Pulmonary artery endothelial cell (primary cell): ENCODE measurements at places on chromosomes 5 and 9. TPM values are rescaled to one million over a fixed set of nuclear protein-coding genes. Genes with fewer than 3 reads are reported as not detected.

Gene PRRX2
- total RNA-seq = not detected in 2 replicates

Gene C5orf24
- total RNA-seq = 55.1 and 59.4 TPM in 2 replicates

Gene PPIP5K2
- total RNA-seq = 32.6 and 44.2 TPM in 2 replicates

Gene CDH18
- total RNA-seq = not detected in 2 replicates

Gene FAT2
- total RNA-seq = under 0.01 and 0.14 TPM in 2 replicates

Gene GPR21
- 0.35 and 0.46 TPM in 2 replicates for total RNA-seq

Gene ARRDC3
- total RNA-seq = 48.9 and 85.3 TPM in 2 replicates

Gene GRXCR2
- not detected in 2 replicates for total RNA-seq

Gene ADGRD2
- total RNA-seq = not detected in 2 replicates

Gene FOXD4L5
- total RNA-seq = 0.11 and 0.13 TPM in 2 replicates

Gene COQ4
- total RNA-seq = 24.4 and 28.1 TPM in 2 replicates

Gene WDR31
- total RNA-seq = 1.0 and 1.4 TPM in 2 replicates

Gene CCNI2
- 0.04 TPM in 1 of 2 replicates, not detected in the other for total RNA-seq

Gene AGTPBP1
- 23.2 and 24.5 TPM in 2 replicates for total RNA-seq

Gene FLT4
- total RNA-seq = 1.5 and 3.2 TPM in 2 replicates
